ENCODE measurements at places on chromosomes 5 and 9.

- no peak for DNase-seq
- H3K27ac ChIP-seq: no peak overlapping the region
- no peaks in the 10 kb centered on the region for H3K36me3 ChIP-seq
- no peaks in the 10 kb centered on the region for H3K27me3 ChIP-seq
- H3K4me3 ChIP-seq: no peak overlapping the region
Observed at GRCh38 chr5:17185349-17185748, 32.1 kb upstream of the BASP1 start.

- H3K36me3 ChIP-seq: no peaks in the 10 kb centered on the region
- peaks cover 7% of the 10 kb centered on the region for H3K27me3 ChIP-seq
- DNase-seq: no peak
- H3K4me1 ChIP-seq: no peaks in the 10 kb centered on the region
- H3K27ac ChIP-seq: no peak overlapping the region
Observed at GRCh38 chr5:127399068-127399467, 108.5 kb downstream of the MEGF10 start.

DNA sequence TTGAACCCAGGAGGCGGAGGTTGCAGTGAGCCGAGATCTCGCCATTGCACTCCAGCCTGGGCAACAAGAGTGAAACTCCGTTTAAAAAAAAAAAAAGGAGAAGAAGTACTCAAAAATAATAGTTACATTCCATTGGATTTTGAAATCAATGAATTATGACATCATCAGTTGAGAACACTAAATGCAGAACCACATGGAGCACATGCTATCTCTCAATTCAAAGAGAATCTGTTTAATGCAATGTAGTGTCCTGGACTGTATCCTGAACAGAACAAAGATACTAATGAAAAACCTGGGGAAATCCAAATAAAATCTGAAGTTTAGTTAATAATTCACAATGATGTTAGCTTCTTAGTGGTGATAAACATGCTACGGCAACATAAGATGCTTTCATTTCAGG is 20.3 kb downstream of the CDC14B start:
- DNase-seq: no peak
- no peaks in the 10 kb centered on the region for H3K4me1 ChIP-seq
- no peaks in the 10 kb centered on the region for H3K36me3 ChIP-seq
- no peak overlapping the region for H3K27ac ChIP-seq
- H3K4me3 ChIP-seq: no peak overlapping the region

DNA sequence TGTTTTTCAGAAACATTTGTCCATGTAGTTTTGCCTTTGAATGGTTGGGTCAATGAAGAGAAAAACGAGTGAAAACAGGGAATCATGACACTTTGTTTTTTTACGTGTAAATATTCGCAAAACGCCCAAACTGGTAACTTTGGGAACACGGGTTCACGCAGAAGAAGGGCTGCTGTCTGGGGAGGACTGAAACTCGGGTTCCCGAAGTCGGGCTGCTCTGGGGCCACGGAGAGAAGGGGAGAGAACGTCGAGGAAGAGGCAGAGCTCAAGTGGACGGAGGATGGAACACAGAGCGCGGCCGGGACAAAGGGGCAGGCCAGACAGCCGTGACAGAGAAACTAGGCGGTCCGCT is 478 bp upstream of the SETD9 start:
- H3K36me3 ChIP-seq: no peaks in the 10 kb centered on the region
- H3K4me3 ChIP-seq: peak overlapping the region; percentile 51
- DNase-seq: no peak

GRCh38 chr5:35876922-35877321 is 20.2 kb downstream of the IL7R start:
- no peak overlapping the region for H3K4me3 ChIP-seq
- peak; percentile 33 for DNase-seq
- no peaks in the 10 kb centered on the region for H3K36me3 ChIP-seq
- no peaks in the 10 kb centered on the region for H3K4me1 ChIP-seq
- H3K27me3 ChIP-seq: no peaks in the 10 kb centered on the region

GRCh38 chr9:114289106-114289505 is 33.8 kb upstream of the ORM1 start:
- DNase-seq: no peak
- peaks cover 10% of the 10 kb centered on the region for H3K36me3 ChIP-seq
- H3K27me3 ChIP-seq: no peaks in the 10 kb centered on the region
- H3K4me3 ChIP-seq: no peak overlapping the region

DNA sequence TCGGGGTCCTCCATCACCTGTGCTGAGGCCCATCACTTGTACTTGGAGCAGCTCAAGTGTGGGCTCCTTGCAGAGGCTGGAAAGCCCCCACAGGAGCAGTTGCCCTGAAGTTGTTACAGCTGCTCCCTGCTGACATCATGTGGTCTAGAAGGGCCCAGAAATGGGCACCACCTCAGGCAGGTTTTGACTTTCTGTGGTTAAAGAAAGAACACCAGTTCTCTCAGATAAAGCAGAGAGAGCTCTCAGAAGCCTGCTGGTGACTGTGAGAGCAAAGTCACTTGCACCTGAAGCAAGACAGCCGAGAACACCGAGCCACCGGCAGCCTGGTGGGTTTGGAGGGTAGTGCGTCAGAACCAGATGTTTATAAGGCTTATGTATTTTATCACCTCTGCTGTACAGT is 70.4 kb downstream of the MVB12B start:
- H3K4me1 ChIP-seq: peaks cover 25% of the 10 kb centered on the region
- peak; percentile 53 for DNase-seq
- H3K4me3 ChIP-seq: no peak overlapping the region
- H3K36me3 ChIP-seq: no peaks in the 10 kb centered on the region
- H3K27ac ChIP-seq: peak overlapping the region; percentile 40
- H3K27me3 ChIP-seq: no peaks in the 10 kb centered on the region

- no peak for DNase-seq
- H3K4me3 ChIP-seq: no peak overlapping the region
- H3K27ac ChIP-seq: no peak overlapping the region
- H3K4me1 ChIP-seq: peaks cover 17% of the 10 kb centered on the region
- H3K36me3 ChIP-seq: peaks cover 51% of the 10 kb centered on the region
Observed at GRCh38 chr9:120912958-120913646, 13.5 kb downstream of the TRAF1 start.

Data from stomach (tissue), 19 donors.